T-helper 2 cell (primary cell): ENCODE measurements at places on chromosomes 16 and 17.

DNA sequence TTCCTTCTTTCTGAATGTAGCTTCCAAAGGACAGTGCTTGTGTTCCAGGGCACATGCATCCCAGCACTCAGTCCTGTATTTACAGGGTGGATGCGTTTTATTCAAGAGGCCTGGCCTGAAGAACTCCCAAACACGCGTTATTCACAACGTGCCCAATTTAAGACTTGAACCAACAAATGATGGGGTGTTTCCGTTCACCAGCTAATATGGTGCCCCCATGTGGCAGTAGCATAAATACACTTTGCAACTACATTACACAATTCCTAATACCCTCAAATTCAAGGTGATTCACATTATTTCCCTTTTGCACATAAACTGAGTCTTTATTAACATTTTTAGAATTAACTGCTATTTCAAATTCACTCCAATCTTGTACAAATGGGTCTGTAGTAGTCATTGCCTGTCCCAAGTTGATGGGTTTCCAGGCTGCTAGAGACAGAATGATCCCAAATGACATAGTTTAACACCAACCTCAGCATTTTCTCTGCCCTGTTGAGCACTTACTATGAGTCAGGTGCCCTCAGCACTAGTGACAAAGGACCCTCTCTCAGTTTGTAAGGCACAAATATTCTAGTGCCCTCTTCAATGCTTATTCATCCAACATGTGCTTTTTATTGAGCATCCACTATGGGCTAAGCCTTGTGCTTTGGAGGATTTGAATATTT lies 26.9 kb downstream of the HSD17B2 start:
- DNase-seq: no peak

GRCh38 chr16:71430744-71431143 lies 11.1 kb downstream of the TLE7 start:
- DNase-seq: no peak

GRCh38 chr17:7883781-7884386 lies 4.7 kb upstream of the CHD3 start:
- no peak for DNase-seq

- no peak for DNase-seq
These were observed 51.8 kb downstream of the SOCS3 start for GRCh38 chr17:78307887-78308638.

DNA sequence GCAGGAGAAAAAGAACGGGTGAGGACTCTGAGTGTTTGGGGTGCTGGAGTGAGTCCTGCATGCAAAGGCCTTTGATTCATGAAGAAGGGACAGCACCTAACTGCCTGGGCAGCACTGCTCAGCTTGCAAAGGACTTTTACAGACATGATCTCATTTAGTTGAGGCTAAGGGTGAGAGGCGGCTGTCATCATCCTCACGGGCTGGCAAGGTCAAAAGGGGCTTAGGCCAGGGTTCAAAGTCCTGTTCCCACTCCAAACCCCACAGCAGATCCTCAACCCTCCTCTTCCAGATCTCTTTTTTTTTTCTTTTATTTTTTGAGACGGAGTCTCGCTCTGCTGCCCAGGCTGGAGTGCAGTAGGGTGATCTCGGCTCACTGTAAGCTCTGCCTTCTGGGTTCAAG lies 4.8 kb downstream of the RHBDF2 start:
- DNase-seq: no peak

DNA sequence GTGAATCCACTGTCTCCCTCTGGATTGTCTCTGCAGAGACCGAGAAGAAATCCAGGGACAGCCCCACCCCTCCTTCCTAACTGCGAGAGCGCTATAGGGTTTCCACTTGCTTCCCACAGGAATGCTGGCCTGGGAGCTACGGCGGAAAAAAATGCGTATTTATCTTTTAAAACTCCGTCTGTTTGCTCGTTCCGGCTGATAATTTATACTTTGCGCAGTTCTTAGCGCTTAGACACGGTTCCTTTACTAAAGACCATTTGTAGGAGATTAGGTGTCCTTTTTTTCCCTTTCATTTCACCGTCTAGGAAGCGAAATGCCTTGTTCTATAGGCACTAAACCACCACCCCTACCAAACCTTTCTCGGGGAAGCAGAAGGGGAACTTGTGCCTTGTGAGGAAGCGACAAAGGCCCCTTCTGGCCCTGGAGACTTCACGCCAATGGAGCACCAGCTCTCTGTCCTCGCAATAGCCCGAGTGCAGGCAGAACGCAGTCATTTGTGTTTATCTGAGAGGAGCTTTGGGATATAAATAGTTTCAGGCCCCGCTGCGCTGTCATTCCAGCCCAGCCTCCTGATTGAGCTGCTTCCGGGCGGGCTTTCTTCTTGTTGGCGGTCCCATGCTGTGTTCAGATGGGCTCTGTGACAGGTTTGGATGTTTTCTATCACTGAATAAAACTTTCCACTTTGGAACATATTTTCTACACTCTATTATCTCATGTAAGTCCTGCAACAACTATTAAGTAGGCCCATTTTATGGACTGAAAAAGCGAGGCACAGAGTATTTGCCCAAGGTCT lies 791 bp upstream of the SUPT4H1 start:
- no peak for DNase-seq

DNA sequence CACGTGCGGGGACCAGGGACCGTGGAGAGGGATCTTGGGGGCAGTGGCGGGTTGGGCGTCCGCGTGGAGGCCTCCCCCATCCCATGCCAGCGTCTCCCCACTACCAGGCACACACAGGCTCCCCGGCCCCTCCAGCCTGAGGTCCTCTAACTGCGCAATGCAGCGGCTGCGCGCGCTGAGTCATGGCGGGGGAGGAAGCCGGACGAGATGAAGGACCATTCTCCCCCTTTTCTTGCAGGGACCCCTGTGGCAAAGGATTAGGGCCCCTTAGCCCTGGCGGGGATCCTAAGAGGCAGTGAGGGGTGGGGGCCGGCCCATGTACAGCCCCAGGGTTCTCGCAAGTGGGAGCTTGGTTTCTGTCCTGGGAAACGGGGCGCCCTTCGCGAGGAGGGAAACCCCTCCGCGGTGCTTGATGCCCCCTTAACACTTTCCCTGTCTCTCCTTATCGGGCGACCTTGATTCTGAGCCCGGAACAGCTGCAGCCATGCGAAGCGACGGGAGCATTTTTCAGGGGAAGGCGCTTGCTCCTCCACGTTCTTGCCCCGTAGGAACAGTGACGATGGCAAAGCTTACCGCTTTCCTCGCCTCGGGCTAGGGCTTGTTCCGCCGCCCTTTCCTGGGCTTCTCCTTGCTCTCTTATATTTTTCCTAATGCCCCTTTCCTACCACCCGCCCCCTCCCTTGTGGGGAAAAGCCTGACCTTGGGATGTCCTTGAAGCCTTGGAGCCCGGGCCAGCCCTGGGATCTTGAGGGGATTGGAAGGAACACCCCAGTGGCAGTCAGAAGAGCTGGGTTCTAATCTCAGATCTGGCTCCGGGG lies 592 bp downstream of the ALDOA start:
- no peak for DNase-seq

DNA sequence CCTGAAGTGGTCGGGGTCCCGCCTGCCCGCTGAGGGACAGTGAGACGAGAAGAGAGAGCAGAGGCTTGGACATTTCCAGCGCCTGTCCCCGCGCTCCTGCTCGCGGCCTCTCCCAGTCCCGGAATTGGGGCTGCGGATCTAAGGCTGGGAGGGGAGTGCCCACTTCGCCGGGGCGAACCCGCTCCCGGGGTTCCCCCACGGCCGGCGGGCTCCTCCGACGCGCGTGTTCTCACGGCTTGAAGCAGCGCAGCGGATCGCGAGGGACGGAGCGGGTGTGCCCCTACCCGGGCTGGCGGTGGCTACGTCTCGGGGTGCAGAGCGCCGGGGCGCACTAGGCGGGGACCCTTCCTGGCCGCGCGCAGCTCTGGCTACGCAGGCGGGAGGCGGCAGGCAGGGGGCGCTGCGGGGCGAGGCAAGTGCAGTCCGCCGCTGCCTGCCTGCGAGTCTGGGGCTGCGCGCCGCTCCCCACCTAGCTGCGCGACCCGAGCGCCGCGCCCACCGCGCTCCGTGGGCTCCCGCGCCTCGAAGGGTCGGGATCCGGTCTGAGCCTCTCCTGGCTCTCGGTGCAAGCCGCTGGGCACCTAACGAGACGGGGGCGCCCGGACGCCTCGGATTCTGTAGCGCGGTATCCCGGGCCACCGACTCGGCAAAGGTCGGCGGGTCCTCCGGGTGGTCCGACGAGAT lies 1.2 kb downstream of the NGFR start:
- peak; percentile 78 for DNase-seq

GRCh38 chr17:7023576-7024401 lies 939 bp downstream of the BCL6B start:
- DNase-seq: peak; percentile 91

DNA sequence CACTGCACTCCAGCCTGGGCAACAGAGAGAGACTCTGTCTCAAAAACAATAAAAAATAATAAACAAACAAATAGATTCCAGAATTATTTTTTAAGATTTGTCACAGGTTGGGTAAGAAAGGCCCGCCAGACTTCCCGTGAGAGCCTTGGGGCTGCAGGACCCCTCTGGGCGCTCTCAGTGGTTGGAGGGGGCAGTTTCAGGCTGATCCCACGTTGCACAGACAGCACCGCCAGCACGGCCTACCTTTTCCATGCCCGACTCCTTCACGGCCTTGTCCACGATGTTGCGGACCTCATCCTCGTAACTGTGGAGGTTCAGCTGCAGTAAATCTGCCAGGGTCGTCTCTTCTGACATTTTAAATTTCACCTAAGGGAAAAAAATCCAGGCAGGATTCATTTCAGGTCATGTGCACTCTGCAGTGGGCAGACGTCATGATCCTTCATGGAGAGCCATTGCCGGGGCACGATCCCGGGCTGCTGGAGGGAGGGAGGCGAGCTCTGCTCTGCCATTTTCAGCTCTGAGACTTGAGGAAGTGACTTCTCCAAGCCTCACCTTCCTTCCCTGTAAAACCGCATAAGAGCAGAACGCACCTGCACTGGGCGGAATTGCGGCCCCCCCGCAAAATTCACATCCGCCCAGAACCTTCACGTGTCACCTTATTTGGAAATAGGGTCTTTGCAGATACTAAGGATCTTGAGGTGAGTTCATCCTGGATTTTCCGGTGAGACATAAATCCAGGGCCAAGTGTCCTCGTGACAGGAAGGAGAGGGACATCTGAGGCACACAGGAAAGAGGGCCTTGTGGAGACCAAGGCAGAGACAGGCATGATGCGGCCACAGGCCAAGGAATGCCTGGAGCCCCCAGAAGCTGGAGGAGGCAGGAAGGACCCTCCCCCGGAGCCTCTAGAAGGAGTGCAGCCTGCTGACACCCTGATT lies 66.8 kb downstream of the DNAH17 start:
- no peak for DNase-seq

DNA sequence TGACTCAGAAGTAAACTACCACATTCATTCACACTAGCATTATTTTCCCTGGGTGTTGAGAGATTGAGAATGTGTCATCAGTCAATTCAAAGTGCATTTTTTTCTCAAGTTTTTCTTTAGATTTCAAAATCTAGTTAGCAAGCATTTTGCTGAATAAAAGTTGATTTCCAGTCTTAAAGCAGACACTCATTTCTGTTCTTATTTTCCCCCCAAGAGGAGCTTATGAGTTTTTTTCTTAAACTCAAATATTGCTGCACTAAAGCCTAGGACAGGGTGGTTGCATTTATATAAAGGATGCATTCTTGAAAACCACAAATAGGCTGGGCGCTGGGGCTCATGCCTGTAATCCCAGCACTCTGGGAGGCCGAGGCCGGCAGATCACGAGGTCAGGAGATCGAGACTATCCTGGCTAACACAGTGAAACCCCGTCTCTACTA lies 15.3 kb downstream of the CDH3 start:
- no peak for DNase-seq

DNA sequence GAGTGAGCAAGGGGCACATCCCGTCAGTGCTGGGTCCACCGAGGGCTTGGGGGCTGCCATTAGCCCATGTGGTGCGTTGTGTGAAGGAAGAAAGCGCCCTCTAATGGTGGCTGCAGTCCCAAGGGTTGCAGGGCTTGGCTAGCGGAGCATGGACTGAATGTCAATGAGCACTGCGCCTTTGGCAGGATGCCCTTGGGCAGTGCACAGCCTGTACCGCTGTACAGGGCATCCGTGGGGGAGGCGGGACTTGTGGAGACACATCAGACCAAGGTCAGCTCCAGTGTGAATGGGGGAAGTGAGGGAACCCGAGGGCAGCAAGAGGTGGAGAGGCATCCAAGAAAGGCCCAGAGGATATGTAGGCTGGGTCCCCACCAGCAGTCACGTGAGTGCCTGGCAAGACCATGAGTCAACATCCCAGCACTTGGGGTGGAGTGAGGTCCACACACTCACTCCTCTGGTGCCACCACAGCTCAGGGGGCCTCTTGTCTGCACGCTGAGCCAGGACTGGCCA lies 75.5 kb upstream of the MED9 start:
- DNase-seq: no peak

- no peak for DNase-seq
These were observed 6.0 kb downstream of the SREBF1 start for GRCh38 chr17:17830740-17831207.

DNA sequence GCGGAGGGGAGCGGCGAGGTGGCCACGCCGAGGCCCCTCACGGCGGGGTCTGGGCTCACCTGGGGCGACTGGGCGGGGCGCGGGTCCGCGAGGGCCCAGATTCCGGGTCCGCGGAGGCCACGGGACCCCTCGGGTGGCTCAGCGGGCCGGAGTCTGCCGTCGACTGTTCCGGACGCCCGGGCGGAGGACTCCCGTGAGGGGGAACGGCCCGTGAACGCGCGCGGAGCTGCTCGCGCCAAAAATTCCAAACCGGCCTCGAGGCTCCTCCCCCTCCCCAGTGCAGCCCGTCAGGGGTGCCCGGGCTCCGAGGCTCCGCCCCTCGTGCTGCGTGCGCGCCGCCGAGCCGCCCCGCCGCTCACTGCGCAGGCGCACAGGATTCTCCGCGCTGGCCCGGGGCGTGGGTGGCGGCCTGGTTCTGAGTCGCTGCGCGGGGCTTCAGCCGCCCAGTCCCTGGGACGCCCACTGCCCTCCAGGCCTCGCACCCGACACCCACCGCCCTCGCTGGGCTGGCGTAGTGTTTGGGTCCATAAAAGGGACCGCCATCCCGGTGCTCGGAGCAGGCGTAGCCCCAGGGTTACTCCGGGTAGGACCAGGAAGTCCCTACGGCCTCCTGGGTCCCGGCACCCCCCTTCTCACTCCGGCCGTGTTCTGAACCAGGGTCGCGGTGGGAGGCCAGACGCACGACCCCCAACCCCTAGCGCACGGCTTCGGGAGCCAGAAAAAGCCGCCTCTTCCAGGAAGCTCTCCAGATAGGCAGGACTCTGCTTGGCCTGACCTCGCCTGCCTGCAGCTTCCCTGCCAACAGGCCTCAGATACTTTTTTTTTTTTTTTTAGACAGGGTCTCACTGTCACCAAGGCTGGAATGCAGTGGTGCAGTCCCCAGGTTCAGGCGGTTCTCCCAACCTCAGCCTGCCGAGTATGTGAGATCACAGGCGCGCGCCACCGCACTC lies at the start of gene PKMYT1:
Gene PKMYT1, minus strand, starts transcription at position 220 of the 950 bp plus-strand sequence. CDS start 789 bp downstream, outside the sequence.
- DNase-seq: peak; percentile 91
